ENCODE measurements at places on chromosomes 7 and 10.

- no peak for DNase-seq
Observed at GRCh38 chr7:159213253-159213652, 68.6 kb upstream of the VIPR2 start.

- DNase-seq: no peak
Observed at GRCh38 chr10:18880530-18880929, 168.1 kb upstream of the MALRD1 start.

DNA sequence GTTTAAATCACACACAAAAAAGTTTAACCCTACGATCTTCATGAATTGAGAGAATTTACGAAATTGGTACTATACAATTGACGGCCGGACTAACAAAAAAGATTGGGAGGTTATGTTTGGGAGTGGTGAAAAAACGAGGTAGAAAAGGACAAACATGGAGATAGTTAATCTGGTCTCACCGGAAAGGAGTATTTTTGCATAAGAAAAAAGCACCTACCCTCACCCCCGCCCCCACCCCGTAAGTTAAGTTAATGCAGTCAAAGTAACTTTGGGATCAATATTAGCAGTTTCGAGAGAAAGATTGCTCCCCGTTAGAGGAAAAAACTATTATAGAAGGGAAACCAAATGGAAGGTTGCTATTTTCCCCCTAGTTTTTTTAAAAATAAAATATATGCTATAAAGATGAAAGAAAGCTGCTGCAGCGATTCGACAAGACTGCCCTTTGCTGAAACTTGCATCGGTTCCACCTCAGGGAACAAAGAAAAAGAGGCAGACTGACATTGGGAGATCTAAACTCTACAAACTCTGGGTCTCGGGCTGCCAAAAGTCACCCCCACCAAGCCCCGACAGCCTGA is 3.5 kb downstream of the SP8 start:
- no peak for DNase-seq

DNA sequence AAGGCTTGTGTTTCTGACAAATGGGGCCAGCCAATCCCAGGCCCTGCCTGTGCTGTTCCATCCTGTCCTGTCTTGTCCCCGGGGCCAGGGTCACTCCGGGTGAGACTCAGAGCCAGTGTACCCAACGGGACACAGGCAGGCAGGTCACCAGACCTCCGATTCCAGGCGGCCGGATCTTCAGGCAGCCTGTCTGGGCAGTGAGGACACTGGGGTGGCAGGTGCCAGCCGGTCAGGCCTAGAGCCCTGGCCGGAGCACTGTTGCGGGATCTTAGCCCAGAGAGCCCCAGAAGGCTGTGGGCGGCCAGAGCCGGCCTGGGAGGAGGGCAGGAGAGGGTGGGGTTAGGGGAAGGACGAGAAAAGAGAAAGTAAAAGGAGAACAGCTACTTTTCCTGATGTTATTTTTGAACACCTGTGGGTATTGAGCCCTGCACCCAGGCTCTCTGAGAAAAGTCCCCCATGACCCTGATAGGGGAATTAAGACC is 134.3 kb upstream of the TNRC18 start:
- DNase-seq: peak; percentile 75

DNA sequence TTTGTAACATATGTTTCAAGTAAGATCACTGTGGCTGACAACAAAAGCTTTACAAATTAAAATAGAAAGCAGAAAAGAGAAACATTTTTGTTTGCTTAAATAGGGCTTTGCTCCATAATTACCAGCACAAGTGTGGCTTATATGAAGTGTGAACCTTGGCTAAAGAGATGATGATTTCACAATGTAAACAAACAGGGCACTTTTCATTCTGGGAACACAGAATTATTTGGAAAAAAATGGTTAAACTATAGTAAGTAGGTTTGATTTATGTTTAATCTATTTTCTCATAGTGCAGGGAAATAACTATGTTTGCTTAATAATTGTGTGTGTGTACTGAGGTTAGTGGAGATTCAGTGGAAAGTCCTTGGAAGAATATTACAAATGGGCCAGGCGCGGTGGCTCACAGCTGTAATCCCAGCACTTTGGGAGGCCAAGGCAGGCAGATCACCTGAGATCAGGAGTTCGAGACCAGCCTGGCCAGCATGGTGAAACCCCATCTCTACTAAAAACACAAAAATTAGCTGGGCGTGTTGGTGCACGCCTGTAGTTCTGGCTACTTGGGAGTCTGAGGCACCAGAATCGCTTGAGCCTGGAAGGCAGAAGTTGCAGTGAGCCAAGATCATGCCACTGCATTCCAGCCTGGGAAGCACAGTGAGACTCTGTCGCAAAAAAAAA is 19.1 kb upstream of the OTUD1 start:
- DNase-seq: no peak

- no peak for DNase-seq
Observed at GRCh38 chr10:65769828-65770227, 1156.0 kb upstream of the LRRTM3 start.
